Fibroblast of skin of right quadriceps (primary cell): ENCODE measurements at places on chromosomes 6 and 20.

DNA sequence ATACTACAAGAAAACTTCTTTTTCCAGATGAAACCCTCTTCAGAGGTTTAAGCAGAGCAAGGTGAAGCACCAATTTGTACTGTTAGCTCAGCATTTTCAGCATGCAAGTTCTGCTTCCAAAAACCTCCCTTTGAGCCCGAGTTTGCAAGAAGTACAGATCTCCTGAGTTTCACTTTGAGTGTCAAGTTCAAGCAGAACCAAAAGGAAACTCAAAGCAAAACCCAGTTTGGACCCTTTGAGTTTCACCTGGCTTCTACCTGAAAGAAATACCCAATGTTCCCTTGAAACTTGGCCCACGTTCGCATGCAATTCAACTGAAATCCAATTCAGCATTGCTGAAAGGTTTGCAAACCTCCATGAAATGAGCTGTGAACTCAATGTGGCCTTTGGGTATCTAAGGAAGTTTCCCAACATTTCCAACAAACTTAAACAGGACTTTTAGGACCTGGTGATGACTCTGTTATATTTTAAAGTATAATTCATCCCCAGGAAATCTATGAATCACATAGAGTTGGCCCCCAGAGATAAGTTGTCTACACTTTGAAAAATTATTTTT, 62.9 kb upstream of the HBS1L start:
- DNase-seq = no peak

DNA sequence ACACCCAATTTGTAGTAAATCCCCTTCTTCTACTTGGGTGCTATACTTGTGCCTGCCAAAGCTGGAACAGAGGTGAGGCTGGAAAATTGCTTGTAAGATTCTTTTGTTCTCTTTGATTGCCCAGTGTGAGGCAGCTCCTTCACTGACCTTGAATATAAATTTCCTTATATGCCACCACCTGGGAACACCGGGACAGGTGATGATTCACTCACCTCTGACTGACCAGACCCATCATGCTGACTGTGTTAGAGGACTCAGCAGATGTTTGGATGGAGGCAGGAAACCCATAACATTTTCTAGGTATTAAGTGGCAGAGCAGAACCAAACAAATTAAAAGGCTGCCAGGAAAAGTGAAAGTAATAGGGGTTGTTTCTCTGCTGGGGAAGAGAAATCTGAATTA, 120.9 kb downstream of the GRM1 start:
- no peak for DNase-seq

- DNase-seq = peak; percentile 65
These were observed 236.2 kb upstream of the TAB2 start for GRCh38 chr6:149081281-149081680.

GRCh38 chr20:48801197-48801596, 26.6 kb downstream of the PREX1 start:
- DNase-seq = no peak

DNA sequence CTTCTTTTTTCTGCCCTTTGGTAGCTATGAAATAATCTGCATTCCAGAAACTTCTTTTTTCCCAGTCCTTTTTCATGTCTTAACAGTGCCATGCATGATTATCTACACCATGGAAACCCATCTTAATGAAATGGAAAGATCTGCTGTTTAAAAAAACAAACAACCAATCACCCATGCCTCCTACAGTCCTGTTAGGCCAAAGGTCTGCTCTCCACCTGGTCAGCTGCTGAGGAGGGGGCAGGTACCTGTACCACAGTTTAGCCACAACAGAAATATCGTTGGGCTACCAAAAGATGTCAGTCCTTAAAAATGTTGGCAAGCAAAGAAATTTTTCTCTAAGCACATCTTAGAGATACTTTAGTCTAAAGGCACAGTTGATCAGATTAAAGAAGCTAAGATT, 112.6 kb downstream of the SLC16A10 start:
- DNase-seq = no peak

GRCh38 chr20:31906001-31906400, 35.6 kb downstream of the TTLL9 start:
- no peak for DNase-seq

GRCh38 chr6:135876058-135876457, 24.6 kb downstream of the PDE7B start:
- DNase-seq = no peak

DNA sequence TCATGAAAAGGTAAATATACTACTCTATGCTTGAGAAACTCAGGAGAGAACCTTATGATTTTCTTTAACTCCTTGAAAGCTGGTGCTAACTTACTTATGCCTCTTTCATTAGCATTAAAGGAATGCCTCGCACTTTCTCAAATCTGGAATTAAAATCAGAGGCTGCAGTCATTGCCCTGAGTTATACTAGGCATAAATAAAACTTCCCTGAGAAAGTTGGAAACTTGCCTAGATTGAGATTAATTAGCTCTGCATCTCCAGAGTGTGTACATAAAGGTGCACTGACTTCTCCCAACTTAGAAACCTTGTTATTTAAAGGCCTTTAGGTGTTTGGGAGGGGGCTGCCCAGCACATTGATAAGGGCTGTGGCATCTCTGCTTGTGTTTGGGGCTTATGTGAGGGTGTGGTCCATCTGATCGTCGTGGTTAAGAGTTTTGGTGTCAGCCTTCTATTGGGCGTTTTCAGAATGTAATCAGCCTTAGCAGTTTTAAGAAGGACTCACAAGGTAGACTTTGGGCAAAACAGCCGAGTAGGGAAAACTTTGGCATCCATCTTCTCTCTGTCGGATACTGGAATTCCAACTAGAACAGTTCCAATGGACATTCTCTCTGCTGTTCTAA, 32.1 kb upstream of the CCN6 start:
- no peak for DNase-seq

- no peak for DNase-seq
These were observed 465.2 kb downstream of the TFAP2B start for GRCh38 chr6:51283723-51284355.

DNA sequence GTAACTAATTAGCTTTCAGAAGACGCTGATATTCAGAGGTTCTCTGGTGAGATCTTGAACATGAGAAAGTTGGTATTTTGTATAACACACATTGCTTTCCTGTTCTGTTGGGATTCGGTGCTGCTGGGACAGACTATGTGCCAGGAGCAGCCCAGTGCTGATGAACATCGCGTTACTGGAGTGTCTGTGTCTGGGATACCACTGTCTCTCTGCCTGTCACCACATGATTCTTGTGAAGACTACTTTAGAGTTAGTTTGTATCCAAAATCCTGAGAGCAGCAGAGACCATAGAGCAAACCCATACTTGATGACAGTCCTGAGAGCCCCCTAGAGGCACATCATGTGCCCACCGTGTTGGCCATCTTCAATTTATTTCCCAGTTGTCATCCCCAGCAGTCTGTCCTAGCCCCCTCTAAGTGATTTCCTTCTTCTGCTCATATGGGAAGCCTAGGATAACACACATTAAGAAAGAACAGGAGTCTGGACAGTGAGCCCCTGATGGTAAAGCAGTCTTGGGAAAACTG, 41.8 kb upstream of the TINAG start:
- no peak for DNase-seq

DNA sequence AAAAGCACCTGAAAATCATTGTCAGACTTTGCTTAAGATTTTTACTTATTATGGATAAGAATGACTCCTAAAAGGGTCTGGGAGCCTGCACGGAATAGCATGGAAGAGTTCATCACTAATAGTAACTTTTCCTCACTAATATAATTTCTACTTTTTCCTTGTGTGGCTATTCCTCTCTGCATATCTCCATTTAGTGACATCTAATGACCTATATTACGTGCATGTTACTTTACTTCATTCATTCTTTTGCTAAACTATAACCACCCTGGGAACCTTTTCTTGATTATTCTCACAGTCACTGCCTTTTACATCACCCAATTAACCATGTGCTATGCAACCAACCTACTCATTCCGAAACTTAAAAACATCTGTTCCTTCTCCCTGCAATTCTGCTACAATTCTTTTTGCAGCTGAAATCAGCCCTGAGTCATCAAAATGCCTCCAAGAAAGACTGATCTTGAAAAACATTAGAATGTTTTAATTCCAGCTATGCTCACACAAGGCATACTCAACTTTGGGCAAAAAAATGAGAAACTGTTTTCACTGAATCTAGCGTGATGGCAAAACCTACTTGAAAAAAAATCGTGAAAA, 313.3 kb downstream of the RNGTT start:
- DNase-seq = peak; percentile 83

DNA sequence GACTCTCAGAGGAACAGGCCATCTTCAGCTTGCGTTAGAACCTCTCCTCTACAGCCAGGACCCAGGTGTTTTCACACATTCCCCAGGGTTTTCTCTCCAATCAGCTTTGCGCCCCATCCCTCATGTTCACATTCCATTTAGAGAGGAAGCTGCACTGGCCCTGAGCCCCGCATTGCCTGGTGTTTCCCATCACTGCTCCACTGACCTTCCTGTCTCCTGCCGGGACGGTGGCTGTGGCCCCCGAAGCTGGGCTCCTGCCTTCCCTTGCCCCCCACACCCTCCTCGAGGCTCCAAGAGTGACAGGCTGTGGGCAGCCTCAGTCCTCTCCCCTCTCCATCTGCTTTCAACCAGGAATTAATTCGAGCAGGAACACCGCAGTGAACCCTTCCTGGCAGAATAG, 357.3 kb downstream of the THBS2 start:
- no peak for DNase-seq

- DNase-seq = peak; percentile 81
These were observed 47.9 kb upstream of the DDR1 start for GRCh38 chr6:30836431-30836866.

DNA sequence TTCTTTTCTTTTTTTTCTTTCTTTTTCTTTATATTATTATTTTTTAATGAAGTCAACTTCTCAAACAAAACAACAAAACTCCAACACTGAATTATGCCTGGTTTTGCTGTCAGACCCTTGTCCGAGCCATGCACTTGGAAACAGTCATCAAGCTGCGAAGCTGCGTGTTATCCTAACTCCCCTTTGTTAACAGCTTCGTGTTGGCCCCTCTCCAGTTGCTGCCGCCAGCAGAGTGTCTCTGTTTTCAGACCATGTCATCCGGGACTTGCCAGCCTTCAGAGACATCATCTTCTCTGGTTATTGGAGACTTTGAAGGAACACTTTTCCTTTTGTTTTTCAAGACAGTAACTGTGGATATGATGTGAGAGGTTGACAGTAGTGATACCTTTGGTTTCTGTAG, 83.1 kb downstream of the TRMT11 start:
- DNase-seq = no peak

DNA sequence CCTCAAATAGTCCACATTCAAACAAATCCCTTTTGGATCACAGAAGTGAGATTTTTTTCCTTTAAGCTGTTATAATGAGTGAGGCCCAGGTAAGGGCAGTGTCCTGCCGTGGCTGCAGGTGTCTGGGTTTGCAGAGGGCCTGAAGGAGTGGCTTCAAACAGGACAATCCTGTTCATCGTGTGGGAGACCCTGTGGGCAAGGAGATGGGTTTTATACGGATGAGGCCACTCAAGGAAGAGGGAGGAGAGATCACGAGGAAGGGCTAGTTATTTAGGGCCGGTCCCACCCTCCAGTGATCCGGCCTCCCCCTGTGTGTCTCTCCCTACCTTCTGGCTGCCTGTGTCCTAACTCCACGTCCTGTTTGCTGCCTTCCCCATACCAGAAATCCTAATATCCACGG, 33.8 kb downstream of the PPP1R14C start:
- no peak for DNase-seq

- DNase-seq = peak; percentile 88
These were observed 12.1 kb upstream of the NFATC2 start for GRCh38 chr20:51554538-51555165.

DNA sequence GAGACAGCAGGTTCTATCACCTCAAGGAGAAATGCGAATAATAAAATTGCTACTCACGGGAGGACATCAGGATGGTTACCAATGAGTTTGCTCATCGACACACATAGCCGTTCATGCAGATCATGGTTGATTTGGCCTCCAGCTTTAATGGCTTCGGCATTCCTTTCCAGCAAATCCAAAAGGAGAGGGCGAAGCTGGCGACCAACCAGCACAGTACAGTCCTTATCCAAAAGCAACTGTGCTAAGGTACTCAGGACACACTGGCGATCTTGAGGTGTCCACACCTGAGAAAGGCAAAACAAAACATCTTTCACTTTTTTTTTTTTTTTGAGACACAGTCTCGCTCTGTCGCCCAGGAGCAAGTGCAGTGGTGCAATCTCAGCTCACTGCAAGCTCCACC, 16.3 kb downstream of the MDN1 start:
- DNase-seq = no peak

DNA sequence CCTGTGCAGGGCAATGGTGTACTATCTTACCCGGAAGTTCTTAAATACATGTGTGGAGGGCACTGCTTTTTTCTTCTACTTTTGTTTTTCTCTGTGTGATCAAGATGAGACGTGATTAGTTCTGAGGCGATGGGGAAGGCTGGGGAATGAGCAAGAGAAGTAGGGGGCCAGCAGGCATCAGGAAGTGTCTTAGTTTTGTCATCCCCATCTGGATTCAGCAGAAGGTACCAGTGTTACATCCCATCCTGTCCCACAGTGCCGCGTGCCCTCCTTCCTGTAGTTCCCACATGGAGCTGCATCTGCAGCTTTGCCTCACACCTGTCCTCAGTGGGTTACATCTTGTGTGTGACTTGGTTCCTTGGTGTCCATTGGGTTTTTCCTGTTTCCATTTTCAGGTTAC, 86.9 kb downstream of the FNDC1 start:
- no peak for DNase-seq
